ENCODE measurements at places on chromosomes 13 and 19. TPM values are rescaled to one million over a fixed set of nuclear protein-coding genes. Genes with fewer than 3 reads are reported as not detected.

SPTBN4 gene
- 6.6 TPM for total RNA-seq

ZNF43 gene
- total RNA-seq, result 3.1 TPM

PDS5B gene
- total RNA-seq, result 25.6 TPM

ERCC1 gene
- 81.1 TPM for total RNA-seq

KLHL1 gene
- not detected for total RNA-seq

PODNL1 gene
- total RNA-seq, result 2.1 TPM

JAK3 gene
- 1.2 TPM for total RNA-seq

MIA gene
- total RNA-seq, result 0.26 TPM
